ENCODE measurements at places on chromosomes 3 and 15. TPM values are rescaled to one million over a fixed set of nuclear protein-coding genes. Genes with fewer than 3 reads are reported as not detected.

PDCD10 gene
- total RNA-seq = 55.9 TPM

GP9 gene
- total RNA-seq = not detected

DLEC1 gene
- 0.05 TPM for total RNA-seq

LINGO1 gene
- total RNA-seq = 8.5 TPM

C2CD4A gene
- total RNA-seq = 0.05 TPM

INKA1 gene
- total RNA-seq = 2.1 TPM

HAUS2 gene
- total RNA-seq = 18.3 TPM

RHOV gene
- total RNA-seq = 6.0 TPM

ZNF860 gene
- 1.7 TPM for total RNA-seq

GABPB1 gene
- total RNA-seq = 32.9 TPM

NR2F2 gene
- 24.0 TPM for total RNA-seq

Measured in A549 treated with CORT108297 at 1 μM for 4 hours (cell line).